ENCODE measurements at places on chromosomes 7 and 10.

- no peak for DNase-seq
These were observed 1.3 kb downstream of the HOXA1 start for GRCh38 chr7:27094304-27095049.

DNA sequence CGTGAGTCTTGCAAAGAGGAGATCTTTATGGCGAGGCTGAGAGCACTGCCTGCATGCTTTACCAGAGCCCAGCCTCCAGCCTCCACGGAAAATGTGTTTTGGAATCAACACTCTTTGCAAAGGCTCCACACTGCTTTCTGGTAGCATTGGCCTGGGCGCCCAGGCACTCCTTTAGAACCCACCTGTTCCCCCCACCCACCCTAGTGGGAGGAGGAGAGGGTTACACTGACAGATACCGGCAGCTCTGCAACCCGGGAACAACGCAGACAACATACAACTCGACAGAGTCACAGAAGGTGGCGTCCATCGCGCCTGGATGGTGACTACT, 5.5 kb upstream of the MNX1 start:
- DNase-seq = no peak

DNA sequence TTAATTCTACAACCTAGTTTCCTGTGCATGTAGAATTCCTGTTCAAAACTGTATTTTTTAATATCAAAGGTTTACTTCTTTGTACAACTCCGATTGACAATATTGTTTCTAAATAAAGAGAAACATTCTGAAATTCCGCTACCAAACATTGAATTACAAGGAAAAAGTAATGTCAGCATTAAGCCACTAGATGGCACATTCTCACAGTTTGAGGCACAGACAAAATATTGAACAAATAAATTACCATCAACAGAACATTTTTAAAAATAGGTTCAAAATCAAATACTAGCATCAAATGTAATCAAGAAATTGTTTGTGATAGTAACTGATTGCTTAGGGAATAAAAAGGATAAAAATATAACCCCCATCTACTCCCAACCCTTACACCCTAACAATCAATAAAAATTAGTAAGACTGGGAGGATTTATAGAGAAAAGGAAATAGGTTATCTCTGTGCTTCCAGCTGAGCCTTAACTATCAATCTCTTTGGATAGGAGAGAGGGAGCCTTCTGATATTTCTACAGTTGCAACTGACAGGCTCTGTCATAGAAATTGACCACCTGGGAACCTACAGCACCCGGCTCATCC, 86.6 kb upstream of the C7orf33 start:
- DNase-seq = no peak

GRCh38 chr10:132428486-132428995, 31.5 kb downstream of the PWWP2B start:
- no peak for DNase-seq

DNA sequence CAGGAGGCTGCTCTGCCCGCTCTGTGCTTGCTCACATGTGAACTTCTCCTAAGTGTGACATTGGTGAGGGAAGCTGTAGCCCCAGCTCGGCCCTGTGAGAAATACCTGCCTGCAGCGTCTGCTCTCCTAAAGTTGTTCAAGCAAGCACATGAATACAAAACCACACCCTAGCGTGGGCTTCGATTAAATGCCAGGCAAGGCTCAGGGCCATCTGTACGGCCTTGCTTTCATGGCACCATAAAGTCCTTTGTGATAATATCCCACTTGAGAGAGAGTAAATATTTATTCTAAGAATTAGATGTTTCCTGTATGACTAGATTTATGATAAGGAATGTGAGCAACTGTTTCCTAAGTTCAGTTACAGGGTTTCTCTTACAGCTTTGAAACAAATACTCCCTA, 262.8 kb upstream of the KLF14 start:
- no peak for DNase-seq

DNA sequence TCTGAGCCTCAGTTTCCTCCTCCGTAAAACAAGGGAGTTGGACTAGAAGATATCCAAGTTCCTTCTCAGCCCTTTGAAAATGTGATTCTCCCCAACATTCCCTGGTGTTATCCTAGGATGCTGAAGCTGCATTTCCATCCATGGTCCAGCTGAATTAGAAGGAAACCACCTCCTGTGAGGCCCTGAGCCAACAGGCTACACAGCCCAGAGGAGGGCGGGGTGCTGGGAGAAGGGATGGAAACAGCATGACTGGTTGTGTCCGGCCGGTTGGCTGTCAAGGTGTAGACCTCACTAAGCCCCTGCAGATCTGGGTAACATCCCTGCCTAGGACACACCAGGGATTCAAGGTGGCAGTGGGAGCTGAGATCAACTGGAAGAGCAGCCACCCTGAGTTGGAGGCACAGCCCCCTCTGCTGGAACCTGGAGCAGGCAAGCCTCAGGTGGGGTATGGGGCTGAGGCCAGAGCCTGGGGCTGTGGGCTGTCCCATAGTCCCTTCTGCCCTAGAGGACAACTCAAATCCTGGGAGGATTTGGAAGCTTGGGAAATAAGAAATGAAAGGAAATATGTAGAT, 72.0 kb downstream of the PAX2 start:
- DNase-seq = no peak

DNA sequence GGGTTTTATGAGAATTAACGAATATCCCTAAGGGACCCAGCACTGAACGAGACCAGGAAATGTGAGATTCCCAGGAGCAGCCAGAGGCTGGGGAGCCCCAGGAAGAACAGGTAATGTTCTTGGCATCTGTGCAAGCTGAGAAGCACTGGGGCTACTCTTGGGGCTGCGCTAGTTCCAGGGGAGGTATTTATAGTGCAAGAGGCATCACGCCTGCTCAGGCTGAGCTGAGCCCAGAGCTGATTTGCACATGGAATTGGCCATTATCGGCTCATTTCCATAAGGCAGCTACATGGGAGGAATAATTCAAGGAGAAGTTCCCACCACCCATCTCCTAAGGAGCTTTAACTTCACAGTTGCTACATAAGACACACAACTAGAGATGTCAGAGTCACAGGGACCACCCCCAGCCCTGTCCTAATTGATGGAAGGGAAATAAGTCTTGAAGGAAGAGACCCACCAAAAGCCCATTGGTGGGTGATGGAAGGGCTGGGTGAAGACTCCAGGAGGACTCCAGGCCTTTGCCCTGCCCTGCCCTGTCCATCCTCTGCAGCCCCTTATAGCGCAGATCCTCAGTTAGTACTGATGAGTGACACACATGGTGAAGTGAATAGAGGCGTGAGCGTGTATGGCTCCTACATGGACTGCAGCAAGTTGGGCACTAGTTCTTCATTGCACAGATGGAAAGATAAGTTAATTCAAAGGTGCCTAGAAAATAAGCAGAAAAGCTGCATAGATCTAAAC, 178.9 kb downstream of the GRID1 start:
- DNase-seq = no peak
